CD4-positive, alpha-beta T cell treated with Interleukin-6 for 4 hours (primary cell): ENCODE measurements at places on chromosomes 5 and 9.

GRCh38 chr9:37994639-37995347, 74.2 kb downstream of the SHB start:
- no peak for DNase-seq

- DNase-seq = no peak
Measured at GRCh38 chr9:133171161-133171961, 7.6 kb upstream of the GBGT1 start.

DNA sequence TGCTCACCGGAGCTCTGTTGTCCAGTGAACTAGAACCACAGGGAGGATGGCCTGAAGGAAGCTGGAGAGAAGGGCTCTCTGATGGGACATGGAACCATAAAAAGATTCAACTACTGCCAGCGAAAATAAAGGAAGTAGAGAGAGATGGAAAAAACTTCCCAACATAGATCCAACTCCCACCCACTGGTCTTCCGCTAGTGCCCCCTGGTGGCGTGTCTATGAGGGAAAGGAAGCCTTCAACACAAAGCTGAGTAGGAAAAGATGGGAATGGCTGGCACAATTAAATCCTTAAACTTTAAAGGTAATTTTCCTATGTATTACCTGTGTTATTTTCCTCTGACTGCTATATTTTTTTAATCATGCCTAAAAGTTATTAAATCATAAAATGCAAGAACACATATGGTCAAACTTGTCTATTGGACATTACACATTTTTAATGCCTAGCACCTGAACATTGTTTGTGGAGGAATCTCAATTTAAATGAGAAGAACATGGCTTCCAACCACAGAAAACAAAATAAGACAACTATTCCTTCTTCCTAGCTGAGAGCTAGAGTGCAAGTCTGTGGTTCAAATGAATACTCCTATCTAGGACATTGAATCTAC, 51.5 kb downstream of the CEP120 start:
- peak; percentile 50 for DNase-seq

- peak; percentile 10 for DNase-seq
Measured at GRCh38 chr5:34656700-34657273, 659 bp downstream of the RAI14 start.

DNA sequence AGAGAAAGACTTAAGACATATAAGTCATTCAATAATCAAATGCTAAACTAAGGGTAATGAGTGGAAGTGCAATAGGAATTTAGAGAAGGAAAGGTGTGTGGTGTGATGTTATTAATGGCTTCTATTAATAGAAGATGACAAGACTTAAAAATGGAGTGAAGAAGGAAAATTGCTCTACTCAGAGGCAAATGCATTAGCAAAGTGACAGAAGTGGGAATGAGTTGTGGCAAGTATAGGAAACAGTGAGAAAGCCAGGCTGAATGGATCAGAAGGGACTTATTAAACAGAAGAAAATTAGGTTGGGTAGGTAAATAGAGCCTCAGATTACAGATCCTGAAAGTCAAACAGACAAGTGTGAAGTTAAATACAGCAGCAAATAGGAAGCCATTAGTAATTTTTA, 5.7 kb downstream of the SKIC3 start:
- DNase-seq = no peak

GRCh38 chr5:142391058-142391845, 66.4 kb upstream of the SPRY4 start:
- no peak for DNase-seq

DNA sequence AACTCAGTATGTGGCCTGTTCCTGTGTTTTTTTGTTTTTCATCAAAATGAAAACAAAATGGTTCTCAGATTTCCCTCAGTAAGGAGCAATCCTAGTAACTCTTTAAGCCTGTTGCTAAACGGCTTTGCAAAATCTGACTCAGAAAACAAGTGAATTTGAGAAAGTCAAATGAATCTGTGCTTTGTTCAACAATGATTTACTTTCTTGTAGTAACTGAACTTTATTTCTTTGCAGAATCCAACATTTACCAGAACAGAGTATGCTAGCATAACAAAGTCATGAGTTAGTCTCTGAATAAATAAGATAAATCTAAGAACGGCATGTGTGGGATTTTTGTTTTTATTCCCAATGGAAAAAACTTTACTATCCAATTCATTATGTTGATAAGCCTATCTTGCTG, 93.8 kb downstream of the OXCT1 start:
- no peak for DNase-seq

DNA sequence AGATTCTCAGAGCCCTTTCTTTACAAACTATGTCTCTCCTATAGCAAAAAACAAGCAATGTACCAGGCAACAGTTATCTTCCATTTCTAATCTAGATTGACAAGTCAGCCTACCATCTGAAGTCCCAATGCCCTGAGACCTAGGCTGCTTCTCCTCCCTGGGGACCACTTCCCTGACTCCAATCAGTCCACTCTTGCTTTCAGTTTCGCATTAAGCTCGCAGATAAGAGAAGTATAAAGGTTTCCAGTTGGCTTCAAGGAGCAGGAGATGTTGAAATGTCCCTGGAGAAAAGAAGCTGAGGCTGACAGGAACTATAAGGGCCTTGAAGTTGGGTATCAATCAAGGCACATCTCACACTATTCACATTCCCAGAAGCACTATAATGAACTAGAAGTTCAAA, 32.3 kb downstream of the ERP44 start:
- no peak for DNase-seq

DNA sequence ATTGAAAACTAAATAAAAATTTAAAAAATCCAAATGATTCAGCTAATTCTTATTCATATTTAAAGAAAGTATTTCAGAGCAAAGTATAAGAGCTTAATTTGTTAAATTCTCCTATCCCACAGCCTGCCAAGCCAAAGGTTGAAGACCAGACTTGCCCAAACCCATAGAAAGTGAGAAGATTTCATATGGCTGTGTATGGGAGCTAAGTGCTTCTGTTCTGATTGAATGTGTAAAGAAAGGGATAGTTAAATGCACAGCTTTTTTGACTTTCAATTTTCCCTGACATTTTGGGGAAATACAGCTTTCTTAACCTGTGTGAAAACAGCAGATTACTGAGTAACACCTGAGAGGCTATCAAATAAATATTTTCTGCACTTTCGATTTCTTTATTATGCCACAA, 125.0 kb upstream of the MTAP start:
- no peak for DNase-seq

DNA sequence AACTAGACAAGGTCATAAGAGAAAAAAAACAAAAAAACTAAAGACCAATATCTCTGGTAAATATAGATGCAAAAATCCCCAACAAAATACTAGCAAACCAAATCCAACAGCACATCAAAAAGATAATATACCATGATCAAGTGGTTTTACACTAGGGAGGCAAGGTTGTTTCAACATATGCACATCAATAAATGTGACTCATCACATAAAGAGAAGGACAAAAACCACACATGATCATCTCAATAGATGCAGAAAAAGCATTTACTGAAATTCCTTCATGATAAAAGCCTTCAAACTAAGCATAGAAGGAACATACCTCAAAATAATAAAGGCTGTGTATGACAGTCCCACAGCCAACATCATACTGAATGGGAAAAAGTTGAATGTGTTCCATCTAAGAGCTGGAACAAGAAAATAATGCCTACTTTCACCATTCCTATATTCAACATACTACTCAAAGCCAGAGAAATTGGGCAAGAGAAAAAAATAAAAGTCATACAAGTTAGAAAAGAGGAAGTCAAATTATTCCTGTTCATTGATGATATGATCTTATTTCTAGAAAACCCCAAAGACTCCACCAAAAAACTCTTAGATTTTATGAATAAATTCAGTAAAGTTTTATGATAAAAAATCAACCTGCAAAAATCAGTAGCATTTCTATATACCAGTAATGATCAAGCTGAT, 72.2 kb upstream of the FAM169A start:
- DNase-seq = no peak

GRCh38 chr9:106707291-106707690, 155.7 kb upstream of the ZNF462 start:
- DNase-seq = no peak

GRCh38 chr5:74212336-74212735, 428.2 kb downstream of the ENC1 start:
- DNase-seq = no peak
